Activated CD8-positive, alpha-beta memory T cell treated with anti-CD3 and anti-CD28 coated beads for 48 hours (primary cell): ENCODE measurements at places on chromosomes 2 and 18.
A peak's percentile ranks its signal among the peaks of the same experiment; 100 is the strongest.

DNA sequence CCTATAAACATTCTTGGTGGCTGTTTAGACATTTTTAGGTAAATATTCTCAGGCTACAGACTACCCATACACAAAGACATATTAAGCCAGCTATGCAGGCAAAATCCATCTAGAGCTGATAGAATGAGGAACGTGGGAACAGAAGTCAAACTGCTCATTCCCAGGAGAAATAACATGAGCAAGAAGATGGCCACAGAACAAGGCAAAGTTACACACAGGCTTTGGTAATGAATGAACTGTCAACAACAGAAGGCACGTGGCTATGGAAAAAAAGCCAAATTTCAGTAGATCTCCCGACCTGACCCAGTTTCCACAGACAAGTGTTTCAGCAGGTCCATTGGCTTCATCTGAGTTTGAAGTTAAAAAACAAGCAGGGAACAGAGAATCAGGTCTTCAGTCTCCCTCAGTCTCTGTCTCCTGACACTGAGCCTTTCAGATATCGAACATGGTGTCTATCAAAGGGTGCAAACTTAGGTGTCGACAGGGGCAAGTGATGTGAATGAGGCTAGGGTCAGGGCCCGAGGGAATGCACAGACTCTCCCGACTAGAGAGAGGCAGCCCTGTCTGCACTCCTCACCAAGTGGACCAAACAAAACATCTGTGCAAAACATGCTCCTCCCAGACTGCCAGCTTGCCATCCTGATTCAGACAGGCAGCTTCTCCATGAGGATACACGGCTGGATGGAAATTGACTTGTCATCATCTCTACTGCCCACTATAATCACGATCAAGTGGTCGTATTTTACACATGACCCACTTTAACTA is 25.9 kb downstream of the SIGLEC15 start:
- no peak for DNase-seq

GRCh38 chr2:5454051-5454390 is 238.2 kb upstream of the SOX11 start:
- no peak for DNase-seq

- no peak for DNase-seq
Observed at GRCh38 chr2:150484461-150485021, 2.9 kb downstream of the RND3 start.

- no peak for DNase-seq
Observed at GRCh38 chr2:69625078-69625795, 18.3 kb downstream of the AAK1 start.

DNA sequence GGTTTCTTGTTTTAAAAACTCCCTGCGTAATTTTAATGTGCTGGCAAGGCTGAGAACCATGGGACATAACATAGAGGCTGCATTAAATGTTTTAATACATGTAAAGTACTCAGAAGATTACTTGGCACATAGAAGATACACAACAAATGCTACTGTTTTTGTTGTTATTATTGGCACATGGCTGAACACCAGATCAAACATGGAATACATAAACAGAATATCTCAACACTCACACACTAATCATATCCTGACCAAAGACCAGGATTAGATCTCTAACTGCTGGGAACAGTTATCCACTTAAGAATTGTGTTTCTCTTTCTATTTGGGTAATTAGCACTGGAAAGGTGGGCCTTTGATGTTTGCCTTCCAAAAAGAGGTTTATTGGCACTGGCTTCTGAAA is 69.3 kb downstream of the KCNE4 start:
- no peak for DNase-seq

DNA sequence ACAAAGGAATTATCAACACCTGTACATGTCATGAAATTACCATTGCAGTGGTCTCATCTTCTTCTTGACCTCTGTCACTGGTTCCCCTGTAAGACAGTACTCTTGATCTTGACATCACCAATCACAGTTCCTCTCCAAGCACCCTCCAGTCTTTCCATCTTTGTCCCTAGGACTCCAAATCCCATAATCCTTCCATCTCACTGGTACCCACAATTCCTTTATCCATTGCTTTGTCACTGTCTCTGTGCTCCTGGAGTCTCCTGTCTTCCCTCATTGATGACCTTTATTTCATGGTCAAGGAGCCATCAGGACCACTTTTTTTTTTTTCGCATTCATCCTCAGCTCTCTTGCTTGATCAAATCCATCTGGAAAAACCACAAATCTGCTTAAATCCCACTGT is 56.7 kb downstream of the COL4A3 start:
- no peak for DNase-seq

GRCh38 chr2:160918906-160919503 is 241.2 kb upstream of the TANK start:
- DNase-seq: no peak

DNA sequence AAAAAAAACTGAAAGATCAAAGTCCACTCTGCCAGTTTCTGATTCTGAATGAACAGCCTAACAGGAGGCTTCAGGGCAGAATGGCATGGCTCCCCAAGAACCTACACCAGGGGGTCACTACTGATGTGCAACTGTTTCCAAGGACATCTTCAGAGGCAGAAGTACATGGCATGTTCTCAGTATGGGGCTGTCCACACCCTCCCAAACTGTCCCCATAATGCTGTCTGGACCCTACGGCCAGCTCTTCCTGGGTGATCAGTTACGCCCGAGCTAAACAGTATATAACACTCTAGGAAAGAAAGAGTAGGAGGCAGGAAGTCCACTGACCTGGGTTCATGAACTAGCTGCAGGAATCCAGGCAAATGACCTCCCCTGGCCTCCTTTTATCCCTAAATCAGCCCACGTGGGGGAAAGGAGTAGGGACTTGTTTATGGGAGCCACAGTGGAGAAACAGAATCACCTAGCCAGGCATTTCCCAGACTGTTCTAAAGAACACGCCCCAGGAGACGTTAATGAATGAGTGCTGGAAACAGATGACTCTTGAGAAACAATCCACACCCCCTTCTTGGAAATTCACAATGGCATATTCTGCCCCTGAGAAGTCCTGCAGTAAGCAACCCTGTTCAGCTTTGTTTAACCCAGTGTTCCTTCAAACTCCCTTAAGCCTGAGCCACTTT is 2.5 kb downstream of the TMBIM1 start:
- DNase-seq: no peak

DNA sequence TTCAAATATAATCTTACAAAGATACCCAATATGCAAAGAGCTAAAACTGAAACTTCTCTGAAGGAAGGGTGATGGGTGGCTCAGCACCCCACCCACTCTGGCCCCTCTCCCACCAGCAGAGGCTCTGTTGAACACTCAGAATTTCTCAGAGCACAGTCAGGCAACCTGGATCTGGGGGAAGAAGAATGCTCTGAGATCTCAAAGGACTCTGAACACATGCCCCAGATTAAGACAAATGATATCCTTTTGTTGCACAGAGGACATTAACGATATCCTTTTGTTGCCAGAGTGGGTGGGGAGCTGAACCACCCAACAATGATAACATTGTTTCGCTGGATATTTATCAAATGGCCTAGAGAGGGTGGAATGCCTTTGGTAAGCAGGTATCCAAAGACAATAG is 104.8 kb downstream of the LBH start:
- DNase-seq: no peak

DNA sequence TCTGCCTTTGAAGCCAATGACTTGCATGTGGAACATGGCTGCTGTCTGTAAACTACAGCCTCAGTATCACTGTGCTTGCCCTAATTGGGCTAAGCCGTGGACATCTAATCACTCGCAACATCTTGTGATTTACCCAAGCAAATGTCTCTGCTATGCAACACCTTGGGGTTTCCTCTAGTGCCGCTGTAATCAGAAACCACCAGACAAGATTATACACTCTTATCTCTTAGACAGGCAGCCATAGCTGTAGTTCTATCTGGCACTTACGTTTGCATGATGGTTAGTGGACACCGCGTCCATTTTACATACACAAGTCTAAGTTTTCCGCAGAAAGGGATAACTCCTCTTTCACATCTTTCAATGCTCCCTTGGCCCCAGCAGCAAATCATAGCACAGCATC is 204.3 kb upstream of the CCDC68 start:
- no peak for DNase-seq

DNA sequence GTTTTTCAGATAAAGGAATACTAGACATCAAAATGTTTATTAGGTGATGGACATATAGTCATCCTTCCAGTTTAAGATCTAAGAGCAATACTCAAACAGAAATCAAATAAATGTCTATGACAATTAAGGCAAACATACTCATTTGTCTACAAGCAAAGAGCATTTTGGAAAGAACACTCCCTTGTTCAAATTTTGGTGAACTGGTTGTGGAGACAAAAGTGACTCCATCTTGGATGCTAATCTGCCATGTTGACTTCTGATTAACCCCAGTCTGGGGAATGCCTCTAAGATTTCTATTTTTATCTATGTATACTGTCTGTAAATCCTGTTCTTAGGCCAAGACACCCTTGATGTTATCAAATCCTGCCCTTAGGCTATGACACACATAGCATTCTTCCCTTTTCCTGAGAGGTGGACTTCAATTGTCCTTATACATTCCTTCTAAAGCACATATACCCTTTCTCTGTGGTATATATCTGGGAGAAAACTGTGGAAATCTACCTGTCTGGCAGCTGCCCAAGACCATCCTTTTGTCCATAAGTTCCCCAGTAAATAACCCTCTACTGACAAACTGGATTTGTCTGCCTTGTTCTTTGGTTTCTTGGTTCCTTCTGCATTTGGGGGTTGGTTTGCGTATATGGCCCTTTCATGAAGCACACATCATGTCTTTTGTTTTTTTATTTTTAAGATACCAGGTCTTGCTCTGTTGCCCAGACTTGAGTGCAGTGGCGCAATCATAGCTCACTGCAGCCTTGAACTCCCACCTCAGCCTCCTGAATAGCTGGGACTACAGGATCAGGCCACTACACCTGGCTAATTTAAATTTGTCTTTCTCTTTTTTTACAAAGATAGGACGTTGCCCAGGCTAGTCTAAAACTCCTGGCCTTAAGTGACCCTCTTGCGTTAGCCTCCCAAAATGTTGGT is 12.5 kb upstream of the PLEKHM3 start:
- no peak for DNase-seq

DNA sequence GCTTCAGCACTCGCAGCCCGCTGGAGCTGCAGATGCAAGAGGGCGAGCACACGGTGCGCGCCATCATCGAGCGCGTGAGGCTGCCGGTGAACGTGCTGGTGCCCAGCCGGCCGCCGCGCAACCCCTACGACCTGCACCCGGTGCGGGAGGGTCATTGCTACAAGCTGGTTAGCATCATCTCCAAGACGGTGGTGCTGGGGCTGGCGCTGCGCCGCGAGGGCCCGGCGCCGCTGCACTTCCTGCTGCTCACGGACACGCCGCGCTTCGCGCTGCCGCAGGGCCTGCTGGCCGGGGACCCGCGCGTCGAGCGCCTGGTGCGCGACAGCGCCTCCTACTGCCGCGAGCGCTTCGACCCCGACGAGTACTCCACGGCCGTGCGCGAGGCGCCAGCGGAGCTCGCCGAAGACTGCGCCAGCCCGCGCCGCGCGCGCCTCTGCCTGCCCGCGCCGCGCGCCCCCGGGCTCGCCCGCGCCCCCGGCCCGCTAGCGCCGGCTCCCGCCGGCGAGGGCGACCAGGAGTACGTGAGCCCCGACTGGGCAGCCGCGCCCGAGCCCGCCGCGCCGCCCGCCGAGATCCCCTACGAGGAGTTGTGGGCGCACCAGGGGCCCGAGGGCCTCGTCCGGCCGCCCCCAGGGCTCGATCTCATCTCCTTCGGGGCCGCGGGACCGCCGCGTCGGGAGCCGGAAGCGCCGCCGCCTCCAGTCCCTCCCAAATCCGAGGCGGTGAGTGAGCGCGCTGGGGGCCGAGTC is 11.8 kb downstream of the GAREM2 start:
- peak; percentile 58 for DNase-seq

DNA sequence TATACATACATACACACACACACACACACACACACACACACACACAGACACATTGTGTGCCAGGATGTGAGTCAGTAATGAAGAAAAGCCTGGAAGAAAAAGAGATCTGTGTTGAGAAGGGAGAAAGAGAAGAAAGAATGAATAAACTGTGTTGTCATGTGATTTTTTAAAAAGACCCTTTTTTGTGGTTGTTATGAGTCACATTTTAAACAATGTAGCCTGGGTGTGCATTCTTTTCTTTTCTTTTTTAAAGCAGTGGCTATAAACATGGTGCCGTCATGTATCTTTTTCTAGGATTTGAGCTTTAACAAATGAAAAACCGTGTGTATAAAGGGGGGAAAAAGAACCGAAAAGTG is 87.2 kb downstream of the NRP2 start:
- DNase-seq: no peak

DNA sequence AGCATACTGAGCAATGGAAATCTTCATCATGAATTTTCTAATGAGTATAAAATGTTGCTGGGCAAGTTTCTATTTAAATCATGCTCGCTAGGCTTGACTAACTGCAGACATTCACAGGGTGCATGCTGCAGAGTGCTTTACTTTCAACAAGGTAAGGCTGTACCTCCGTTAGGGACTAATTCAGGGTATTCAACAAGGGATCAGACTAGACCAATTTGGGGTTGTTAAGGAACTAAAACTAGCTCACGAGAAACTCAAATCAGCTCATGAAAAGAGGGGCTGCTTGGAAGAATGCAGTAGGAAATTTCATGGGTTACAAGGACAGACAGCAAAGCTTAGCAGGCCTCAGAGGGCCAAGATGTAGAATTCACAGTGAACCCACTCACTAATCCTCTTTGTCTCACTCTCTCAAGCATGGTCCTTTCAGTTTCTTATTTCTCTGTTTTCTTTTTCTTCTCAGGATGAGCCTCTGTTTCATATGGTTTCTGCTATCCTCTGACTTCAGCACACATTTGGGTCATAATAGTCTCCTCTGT is 2.2 kb downstream of the MYO3B start:
- no peak for DNase-seq

GRCh38 chr2:239912171-239912937 is 112.8 kb downstream of the NDUFA10 start:
- no peak for DNase-seq

DNA sequence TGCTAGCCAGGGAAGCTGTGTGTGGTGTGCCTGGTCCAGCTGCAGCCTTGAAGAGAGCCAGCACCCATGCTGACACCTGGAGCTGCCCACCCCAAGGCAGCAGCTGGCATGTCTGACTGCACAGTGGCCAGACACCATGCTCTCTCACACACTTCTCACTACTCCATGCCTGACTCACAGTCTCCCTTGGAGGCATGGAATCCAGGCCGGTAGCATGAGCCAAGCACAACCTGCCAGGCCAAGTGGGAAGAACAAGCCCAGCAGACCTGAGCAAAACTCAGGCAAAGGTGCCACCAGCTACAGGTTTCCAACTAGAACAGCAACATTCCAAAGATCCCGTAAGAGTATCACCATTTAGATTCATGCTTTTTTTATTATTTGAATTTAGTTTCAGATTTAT is 625.3 kb upstream of the LRRTM4 start:
- no peak for DNase-seq
